ENCODE measurements at places on chromosomes 11 and 22.

DNA sequence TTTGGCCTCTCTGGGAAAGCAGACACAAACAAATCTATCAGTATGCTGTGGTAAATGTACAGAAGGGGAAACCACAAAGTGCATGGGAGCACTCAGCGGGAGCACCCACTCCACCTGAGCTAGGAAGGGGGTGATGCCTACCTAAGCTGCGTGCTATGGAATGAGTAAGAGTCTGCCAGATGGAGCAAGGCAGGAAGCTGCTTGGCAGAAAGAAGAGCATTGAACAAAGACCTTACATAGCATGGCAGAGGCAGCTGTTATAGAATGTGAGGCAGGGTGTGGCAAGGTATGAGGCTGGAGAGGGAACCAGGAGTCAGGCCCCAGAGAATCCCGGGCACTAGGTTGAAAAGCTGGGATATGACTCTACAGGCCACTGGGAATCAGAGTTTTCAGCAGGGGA, 13.8 kb upstream of the MTFP1 start:
- DNase-seq = no peak

DNA sequence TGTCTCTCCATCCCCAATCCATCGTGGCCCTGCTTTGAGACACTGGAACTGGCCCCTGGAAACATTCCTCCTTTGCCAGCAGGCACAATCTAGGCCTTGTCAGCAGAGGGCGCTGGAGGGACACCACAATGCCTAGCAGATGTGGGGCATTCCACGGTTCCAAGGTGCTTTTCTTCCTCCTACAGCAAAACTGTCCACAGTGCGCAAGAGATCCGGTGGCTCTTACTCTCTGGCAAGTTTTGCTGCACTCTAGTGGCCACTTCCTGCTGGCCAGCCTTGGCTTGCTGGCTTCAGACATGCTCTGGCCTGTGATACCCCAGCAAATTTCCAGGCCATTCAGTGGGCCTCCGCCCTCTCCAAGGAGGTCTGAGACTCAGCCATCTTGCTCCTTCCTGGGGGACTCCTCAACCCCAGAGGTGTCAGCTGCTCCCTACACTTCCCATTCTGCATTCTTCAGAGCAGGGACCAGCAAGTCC, 17.1 kb upstream of the RBM4B start:
- DNase-seq = peak; percentile 81

DNA sequence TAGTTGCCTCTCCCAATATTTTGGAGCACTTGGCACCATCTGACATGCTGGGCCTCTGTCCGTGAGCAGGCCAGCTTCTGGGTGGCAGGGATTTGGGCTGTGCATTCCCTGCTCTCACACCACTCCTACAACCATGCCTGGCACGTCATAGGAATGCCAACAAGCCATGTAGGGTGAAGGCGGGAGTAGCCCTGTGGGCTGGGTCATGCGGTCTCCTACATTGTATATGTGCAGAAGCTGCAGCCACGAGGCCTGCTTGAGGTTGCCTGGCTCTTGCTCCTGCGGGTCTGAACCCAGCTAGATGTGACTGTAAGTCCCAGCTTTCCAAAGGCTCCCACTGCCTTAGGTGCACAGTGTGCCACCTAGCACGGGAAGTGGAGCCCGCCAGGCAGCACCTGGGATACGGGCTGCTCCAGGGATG, 14.5 kb downstream of the MYEOV start:
- no peak for DNase-seq

GRCh38 chr11:36012455-36012854, 68.6 kb downstream of the LDLRAD3 start:
- no peak for DNase-seq

GRCh38 chr11:76670485-76671236, at the start of gene LRRC32:
Gene LRRC32 (minus strand): TSS chr11:76670747. CDS start chr11:76665954, 4,793 bp downstream.
- DNase-seq = no peak

Data from fibroblast of skin of left biceps (primary cell).